Stimulated activated CD8-positive, alpha-beta memory T cell treated with anti-CD3 and anti-CD28 coated beads, Interleukin-7, amount 100 ng/mL, for 1 hour (primary cell): ENCODE measurements at places on chromosomes 3 and 15.

GRCh38 chr3:172746475-172746874, 4.1 kb upstream of the ECT2 start:
- DNase-seq = no peak

DNA sequence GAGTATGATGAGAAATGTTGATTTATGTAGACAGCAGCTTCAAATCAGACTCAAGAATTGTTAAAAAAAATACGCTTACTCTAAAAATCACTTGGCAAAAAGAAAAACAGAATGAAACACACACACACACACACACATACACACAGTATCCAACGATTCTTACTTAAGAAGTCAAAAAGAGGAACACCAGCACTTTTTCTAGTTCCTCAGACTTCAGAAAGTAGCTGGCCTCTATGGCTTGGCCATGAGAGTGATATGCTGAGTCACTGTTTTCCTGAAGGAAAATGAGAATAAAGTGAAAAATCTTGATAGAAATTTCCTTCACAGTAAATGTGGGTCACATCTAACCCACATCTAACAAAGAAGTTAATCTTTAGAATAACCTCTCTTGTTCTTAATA, 22.1 kb downstream of the CNTN3 start:
- DNase-seq = no peak

DNA sequence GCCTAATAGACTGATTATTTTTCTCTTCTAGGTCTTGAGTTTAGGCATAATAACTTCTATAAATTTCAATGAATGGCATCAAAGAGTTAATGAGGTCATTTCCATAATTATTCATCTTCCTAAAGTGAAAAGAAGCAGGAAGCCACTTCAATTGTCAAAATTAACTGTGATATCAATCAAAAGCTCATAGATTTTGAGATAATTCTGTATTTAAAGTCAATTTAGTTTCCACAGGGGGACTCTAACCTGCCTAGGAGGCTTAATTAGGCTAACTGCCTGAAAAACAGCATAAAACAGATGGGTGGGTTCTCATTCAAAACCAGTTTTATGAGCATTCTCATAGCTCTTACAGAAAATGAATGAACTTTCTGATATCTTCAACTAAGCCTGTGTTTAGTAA, 177.8 kb downstream of the OTOL1 start:
- DNase-seq = no peak

DNA sequence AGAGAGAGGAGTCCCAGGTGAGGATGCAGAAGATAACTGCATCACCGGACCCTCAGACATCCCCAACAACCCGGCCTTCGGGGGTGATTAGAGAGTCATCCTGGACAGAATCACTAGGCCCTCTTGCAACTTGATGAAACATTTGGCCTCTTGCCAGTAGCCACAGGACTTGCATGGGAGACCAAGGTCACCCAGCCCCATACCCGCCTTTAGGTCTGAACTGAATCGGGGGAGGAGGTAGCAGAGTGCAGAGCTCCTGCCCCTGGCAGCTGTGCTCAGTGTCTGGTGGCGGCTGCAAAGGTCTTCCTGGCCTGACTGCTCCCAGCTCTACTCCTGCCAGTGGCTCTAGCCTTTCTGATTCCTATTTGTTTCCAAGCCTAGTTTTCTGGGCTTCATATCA, 12.4 kb downstream of the PIF1 start:
- DNase-seq = no peak

GRCh38 chr15:56351353-56351752, 13.9 kb upstream of the TEX9 start:
- no peak for DNase-seq

GRCh38 chr15:41992151-41992802, 19.9 kb upstream of the EHD4 start:
- no peak for DNase-seq

DNA sequence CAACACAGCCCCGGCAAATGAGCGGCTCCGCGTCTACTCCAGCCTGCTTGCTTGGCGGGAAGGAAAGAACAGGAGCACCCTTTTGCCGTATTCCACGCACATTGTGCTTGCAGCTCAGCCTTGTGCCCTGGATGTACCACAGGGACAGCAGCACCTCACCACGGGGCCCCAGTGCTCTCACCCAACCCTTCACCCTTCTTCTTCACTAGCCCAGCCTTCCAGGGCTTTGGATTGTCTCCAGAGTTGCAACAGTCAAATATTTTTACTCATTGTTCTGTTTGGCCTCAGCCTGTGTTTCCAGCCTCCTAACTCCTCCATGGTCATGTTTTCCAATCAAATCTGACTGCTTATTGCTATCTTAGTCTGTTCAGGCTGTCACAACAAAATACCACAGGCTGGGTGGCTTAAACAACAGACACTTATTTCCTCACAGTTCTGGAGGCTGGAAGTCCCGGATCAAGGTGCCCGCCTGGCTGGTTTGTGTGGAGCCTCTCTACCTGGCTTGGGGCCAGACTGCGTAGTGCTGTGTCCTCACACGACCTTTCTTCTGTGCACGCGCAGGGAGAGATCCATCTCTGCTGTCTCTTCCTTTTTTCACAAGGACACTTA, 79.2 kb upstream of the ABHD17C start:
- DNase-seq = no peak

GRCh38 chr3:157469561-157470294, 33.1 kb downstream of the PTX3 start:
- DNase-seq = no peak

- DNase-seq = no peak
Observed at GRCh38 chr15:99729920-99730319, 3.3 kb downstream of the LYSMD4 start.

- no peak for DNase-seq
Observed at GRCh38 chr15:64502551-64502950, 42.2 kb downstream of the ZNF609 start.

DNA sequence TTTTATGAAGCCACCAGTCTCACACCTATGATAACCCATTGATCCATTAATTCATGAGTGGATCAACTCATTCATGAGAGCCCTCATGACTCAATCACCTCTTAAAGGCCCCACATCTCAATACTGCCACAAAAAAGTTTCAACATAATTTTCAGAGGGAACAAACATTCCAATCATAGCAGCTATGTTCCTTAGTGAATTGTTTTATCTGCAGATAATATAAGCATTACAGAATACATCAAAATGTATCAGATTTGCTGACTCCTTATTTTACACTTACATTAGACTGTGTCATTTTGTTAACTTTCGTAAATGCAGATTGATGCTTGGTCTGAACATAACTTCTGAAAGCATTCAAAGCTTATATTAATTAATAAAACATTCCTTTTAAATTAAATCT, 155.3 kb upstream of the MBNL1 start:
- no peak for DNase-seq

GRCh38 chr3:192373586-192373985, 353.8 kb downstream of the FGF12 start:
- DNase-seq = no peak

GRCh38 chr15:44956388-44956787, at the start of gene TERB2:
Gene TERB2 (plus strand): TSS chr15:44956687. CDS start chr15:44956719, 32 bp downstream.
- DNase-seq = no peak

GRCh38 chr3:48797626-48798025, 50.0 kb downstream of the PRKAR2A start:
- DNase-seq = no peak
